Esophagus muscularis mucosa (tissue), 4 donors: ENCODE measurements at places on chromosomes 16 and 17. TPM values are rescaled to one million over a fixed set of nuclear protein-coding genes. Genes with fewer than 3 reads are reported as not detected.

DNA sequence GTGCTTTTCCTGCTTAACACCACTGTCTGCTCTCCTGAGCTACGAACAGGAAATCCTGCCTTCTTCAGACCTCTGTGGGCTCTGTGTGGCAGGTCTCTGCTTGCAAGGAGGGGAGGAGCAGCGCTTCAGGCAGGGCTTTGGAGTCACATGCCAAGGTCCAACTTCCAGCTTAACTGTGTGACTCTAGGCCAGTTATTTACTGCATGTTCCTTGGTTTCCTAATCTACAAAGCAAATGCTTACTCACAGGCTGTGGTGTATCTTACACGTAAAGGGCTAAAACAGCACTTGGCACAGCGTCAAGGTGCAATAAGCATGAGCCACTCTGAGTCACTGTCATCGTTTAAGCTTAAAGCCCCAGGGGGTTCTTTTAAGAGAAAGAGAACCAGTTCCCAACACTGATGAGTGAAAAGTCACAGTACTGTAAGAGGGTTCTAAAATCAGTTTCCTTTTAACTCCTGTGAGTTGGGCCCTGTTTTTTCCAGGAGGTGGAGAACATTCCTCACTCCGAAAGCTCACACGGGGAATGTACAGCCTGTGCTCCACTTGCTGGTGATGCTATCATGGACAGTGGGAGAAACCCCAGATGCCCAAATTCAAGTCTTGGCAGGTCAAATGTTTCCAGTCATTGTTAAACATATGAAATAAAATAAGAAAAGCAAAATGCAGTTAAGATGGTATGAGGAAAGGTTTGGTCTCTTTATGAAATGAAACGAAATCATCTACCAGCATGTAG is 54.1 kb upstream of the BCAR1 start:
- no peak for DNase-seq

DNA sequence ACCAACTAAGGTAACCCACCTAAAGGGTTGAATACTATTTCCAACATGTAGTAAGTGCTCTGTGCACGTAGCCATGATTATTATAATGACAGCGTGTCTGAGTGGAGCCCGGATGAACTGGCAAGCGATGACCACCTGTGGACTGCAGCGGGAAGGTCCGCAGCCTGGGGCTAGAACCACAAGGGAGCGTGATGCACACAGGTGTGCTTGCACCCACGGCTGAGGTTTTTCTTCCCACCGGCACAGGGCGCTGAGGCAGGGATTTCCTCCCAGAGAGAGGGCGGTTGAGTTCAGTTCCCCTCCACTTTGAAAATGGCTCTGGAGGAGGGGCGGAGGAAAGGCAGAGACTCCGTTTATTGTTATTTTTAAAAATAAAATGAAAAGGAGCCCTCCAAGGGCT is 221.7 kb upstream of the HSBP1 start:
- DNase-seq: no peak

DNA sequence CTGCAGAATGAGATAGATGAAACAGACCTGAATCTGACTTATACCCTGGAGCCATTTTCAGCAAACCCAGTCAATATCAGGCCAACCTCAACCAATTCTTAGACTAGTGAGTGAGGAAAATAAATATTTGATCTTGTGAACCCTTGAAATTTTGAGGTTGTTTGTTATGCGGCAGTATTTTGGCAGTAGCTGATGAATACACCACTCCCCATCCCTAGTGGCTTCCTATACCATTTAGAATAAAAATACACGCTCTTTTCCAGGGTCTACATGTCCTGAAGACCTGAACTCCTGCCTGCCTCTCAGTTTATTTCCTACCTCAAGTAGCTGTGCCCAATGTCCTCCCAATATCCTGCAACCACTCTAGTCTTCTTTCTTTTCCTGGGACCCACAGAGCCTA is 647.3 kb downstream of the WWOX start:
- no peak for DNase-seq

GRCh38 chr17:78399693-78400144 is 21.3 kb downstream of the PGS1 start:
- DNase-seq: no peak

DNA sequence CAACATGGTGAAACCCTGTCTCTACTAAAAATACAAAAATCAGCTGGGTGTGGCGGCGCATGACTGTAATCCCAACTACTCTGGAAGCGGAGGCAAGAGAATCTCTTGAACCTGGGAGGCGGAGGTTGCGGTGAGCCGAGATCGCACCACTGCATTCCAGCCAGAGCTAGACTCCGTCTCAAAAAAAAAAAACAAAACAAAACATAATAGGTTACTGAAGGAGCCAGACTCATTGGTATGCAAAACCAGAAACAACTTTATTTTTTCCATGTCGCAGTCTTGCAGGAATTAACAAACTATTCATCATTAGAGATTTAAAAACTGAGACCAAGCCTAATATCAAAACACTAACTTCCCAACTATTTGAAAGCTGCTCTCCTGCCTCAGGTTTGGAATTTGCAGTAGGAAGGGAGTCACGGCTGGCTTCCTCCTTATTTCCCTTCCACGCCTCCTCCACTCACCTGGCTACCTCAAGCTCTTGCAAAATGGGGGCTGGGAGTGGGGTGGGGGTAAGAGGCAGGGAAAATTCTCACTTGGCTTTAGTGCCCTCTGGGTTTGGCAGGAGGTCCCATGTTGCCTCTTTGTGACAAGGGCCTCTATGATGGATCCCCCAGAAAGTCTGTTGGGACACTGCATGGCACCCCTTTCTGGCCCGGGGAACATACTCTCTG is 34.1 kb upstream of the MYH10 start:
- no peak for DNase-seq

GRCh38 chr17:21275047-21275578 is 9.4 kb upstream of the MAP2K3 start:
- DNase-seq: no peak

DNA sequence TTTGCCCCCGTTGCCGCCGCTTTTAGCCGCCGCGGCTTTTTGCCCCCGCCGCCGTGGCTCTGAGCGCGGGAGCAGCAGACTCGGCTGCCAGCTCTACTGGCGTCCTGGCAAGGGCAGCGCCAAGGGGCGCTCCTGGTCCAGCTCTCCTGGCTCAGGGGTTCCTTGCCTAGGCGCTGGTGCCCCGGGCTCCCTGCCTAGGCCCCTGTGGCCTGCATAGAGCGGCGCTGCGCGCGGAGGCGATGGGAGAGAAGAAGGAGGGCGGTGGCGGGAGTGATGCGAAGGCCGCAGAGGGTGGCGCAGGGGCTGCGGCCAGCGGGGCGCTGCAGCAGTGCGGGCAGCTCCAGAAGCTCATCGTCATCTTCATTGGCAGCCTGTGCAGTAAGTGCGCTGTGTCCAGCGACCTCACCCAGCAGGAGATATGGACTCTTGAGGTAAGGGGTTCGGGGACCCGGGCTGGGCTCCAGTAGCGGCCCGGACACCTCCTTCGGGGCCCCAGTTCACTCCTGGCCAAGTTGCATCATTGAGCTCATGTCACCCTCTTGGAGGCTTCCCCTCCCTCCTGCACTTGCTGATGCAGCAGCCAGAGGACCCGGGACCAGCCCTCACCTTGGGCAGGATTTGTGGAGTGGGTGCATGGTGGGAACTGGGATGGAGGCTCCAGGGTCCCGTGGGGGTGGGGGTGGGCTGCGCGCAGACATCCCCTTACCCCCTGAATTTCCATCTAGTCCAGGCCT is 1344.4 kb downstream of the TP53TG3F start:
- DNase-seq: no peak

- peak; percentile 97 for DNase-seq
Observed at GRCh38 chr17:42832934-42833766, at the start of gene PSME3. Gene PSME3 (plus strand): TSS chr17:42833397. CDS start chr17:42833632, 235 bp downstream.

- DNase-seq: no peak
Observed at GRCh38 chr17:29115961-29116803, 64.0 kb downstream of the MYO18A start.

DNA sequence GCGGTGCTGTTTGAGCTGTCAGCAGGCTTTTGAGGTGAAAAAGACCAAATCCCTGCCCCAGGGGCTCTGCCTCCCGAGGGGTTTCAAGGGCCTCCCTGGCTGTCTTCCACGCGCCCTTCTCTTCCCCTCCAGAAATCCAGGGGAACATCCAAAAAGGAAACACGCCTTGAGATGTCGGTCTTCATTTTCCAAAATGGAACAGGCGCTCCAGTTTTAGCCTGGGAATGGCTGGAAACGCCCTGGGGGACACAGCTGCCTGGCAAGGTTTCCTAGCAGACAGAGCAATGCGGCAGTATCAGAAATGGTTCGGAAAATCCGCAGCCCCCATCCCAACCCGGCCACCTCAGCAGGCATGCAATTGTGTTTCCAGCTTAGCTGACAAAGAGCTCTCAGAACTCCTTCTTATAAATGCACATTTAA is 16.6 kb upstream of the LITAF start:
- no peak for DNase-seq

DNA sequence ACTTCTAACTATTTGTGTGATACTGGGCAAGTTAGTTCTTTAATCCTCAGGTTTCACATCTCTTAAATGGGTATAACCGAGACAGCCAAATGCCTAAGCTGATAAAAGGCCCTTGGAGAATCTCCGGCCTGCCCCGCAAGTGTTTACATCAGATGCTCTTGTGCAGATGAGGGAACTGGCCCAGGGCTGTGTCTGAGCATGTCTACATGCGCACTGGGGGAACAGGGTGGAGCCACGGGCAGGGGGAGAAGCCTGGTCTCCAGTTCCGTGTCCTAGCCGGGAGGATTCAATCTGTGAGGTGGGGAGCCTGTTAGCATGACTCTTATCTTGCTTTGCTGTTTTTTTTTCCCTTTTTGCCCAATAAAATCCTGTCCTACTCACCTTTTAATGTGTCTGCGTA is 222.9 kb downstream of the CDH8 start:
- DNase-seq: no peak

DNA sequence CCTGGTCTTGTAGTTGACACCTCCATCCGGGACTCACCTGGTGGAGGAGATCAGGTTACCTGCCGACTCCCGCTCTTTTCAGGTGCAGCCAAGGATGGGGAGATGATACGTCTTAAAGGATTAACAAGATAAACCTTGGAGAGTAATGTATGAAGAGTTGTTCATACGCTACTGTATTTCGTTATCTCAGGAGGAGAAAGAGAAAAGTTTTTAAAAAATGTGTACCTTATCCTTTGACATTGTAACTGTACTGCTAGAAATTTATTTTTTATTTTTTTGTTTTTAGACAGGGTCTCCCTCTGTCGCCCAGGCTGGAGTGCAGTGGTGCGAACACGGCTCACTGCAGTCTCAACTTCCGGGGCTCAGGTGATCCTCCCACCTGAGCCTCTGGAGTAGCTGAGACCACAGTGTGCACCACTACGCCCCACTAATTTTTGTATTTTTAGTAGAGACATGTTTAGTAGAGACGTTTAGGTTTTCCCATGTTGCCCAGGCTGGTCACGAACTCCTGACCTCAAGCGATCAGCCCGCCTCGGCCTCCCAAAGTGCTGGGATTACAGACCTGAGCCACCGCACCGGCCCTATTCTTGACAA is 764 bp upstream of the SMURF2 start:
- no peak for DNase-seq

GRCh38 chr17:66673668-66674276 is 161.1 kb upstream of the CACNG5 start:
- DNase-seq: no peak

GRCh38 chr17:27755706-27756466 is 44.4 kb downstream of the NOS2 start:
- DNase-seq: no peak

DNA sequence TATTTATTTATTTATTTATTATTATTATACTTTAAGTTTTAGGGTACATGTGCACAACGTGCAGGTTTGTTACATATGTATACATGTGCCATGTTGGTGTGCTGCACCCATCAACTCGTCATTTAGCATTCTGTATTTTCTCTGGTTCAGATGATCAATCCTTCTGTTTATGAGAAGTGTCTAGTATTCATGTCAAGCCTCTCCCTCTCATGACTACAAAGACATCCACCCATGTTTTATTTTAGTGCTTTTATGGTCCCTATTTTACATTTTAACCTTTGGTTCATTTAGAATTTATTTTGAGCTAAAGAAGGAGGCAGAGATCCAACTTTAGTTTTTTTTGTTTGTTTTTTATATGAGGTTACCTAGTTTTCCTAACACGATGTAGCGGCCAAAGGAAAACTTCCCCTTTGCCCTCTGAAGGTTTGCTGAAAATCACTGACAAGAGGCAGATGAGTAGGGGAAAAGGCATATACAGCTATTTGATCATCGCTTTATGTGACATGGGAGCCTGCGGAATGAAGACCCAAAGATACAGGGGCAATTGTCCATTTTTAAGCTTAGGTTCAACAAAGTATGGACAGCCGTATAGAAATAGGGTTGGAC is 22.4 kb upstream of the AQP8 start:
- no peak for DNase-seq

- DNase-seq: no peak
Observed at GRCh38 chr16:85517563-85518179, 95.5 kb upstream of the GSE1 start.

GRCh38 chr17:12765548-12765947 is 23.8 kb upstream of the ARHGAP44 start:
- DNase-seq: no peak

GRCh38 chr16:89318871-89319630 is 101.5 kb downstream of the ZNF778 start:
- no peak for DNase-seq

GRCh38 chr17:44907729-44908470 is 7.4 kb downstream of the GFAP start:
- no peak for DNase-seq

DNA sequence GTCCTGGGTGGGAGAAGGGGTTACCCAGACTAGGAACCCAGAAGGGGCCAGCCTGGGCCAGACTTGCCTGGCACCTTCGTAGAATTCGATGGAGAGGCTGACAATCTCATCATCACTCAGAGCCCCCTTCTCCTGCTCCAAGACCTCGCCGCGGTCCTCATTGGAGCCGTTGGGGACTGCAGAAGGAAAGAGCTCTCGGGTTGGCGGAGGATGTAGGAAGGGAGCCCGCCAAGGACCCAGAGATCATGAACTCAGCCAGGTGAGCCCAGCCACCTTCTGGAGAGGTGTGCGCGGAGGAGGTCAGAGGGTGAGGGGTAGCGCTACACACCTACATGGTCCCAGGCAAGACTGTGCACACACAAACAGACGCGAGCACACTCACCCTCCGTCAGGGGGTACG is 8.5 kb downstream of the CISD3 start:
- no peak for DNase-seq

DNA sequence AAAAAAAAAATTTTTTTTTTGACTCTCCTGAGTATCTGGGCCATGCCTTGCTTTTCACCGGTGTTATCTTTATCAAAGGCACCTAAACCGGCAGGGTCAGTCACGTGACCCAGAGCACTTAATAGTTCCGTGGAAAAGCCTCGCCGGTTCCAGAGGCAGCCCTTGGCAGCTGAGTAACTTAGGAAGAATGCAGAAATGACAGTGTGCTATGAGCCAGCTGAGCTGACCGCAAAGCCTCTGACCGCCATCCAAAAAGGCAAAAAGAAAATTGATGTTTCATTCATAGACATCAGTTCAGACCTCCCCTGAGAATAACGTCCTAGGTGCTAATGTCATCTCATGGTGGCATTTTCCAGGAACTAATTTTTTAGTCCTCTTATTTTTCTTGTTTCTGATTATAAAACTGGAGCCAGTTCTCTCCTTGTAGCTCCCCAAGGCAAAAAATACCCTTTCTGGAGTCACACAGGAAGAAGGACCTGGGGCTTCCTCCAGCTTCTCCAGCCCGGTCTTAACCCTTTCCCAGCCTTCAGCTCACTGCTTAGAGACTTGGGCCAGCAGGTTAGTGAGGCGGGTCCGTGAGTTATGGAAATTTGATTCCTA is 122.6 kb downstream of the SOCS1 start:
- DNase-seq: no peak

The CFAP97D1 gene
- not detected for total RNA-seq

The ACSM5 gene
- total RNA-seq: 3.1 TPM

The SPNS3 gene
- total RNA-seq: not detected

The TMEM238L gene
- not detected for total RNA-seq

The ADGRG1 gene
- total RNA-seq: 17.4 TPM

The CANT1 gene
- total RNA-seq: 21.2 TPM

The JMJD8 gene
- 73.2 TPM for total RNA-seq

The CCT6B gene
- 5.8 TPM for total RNA-seq
